ENCODE measurements at places on chromosomes 16 and 17. TPM values are rescaled to one million over a fixed set of nuclear protein-coding genes. Genes with fewer than 3 reads are reported as not detected.

GRCh38 chr17:79948945-79949655, 86.6 kb downstream of the TBC1D16 start:
- peaks cover 46% of the 10 kb centered on the region for H3K36me3 ChIP-seq
- H3K4me3 ChIP-seq: no peak overlapping the region
- no peaks in the 10 kb centered on the region for H3K27me3 ChIP-seq
- H3K4me1 ChIP-seq: peaks cover 19% of the 10 kb centered on the region
- peak; percentile 51 for DNase-seq
- no peak overlapping the region for H3K27ac ChIP-seq

The ARL17B gene
- total RNA-seq: 9.0 TPM

The CRHR1 gene
- total RNA-seq: 0.76 TPM

DNA sequence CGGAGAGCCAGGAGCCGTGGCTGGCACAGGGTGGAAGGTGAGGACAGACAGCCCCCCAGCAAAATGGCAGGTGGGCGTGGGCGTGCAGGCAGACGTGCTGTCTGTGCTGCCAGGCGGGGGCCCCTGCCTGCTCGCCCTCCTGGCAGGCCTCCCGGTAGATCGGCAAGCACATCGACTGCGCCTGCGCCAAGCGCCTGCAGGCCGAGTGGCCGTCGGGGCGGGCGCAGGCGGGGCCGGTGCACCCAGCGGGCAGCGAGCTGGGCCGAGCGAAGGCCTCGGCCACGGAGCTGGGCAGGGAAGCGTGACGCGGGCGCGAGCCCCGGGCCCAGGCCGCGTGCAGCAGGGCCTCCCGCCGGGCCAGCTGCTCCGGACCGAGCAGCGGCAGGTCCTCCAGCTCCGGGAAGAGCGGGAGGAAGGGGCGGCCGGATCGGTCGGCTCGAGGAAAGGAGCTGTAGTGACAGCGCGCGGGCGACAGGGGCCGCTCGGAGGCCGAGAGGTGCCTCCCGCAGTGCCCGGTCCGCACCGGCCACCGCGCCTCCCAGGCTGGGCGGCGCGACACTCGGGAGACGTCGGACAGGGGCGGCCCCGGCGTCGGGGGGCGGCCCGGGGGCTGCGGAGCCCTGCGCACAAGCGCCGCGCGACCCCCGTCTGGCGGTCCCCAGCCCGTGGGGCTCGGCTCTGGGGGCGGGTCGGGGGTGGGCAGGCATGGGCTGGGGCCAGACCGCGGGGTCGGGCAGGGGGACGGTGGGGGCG, 16.9 kb downstream of the GRIN2C start:
- DNase-seq: no peak
- H3K27me3 ChIP-seq: peaks cover 5% of the 10 kb centered on the region
- H3K36me3 ChIP-seq: no peaks in the 10 kb centered on the region
- H3K4me3 ChIP-seq: peak overlapping the region; percentile 45
- H3K27ac ChIP-seq: no peak overlapping the region
- peaks cover 37% of the 10 kb centered on the region for H3K4me1 ChIP-seq

- no peaks in the 10 kb centered on the region for H3K27me3 ChIP-seq
- H3K27ac ChIP-seq: peak overlapping the region; percentile 34
- no peak for DNase-seq
- peak overlapping the region; percentile 70 for H3K4me3 ChIP-seq
- H3K4me1 ChIP-seq: peaks cover 24% of the 10 kb centered on the region
Observed at GRCh38 chr17:28317966-28318758, 838 bp upstream of the TMEM97 start.

- H3K27me3 ChIP-seq: no peaks in the 10 kb centered on the region
- DNase-seq: no peak
- no peak overlapping the region for H3K27ac ChIP-seq
- H3K4me3 ChIP-seq: no peak overlapping the region
Observed at GRCh38 chr17:68221786-68222185, 26.1 kb upstream of the AMZ2 start.

DNA sequence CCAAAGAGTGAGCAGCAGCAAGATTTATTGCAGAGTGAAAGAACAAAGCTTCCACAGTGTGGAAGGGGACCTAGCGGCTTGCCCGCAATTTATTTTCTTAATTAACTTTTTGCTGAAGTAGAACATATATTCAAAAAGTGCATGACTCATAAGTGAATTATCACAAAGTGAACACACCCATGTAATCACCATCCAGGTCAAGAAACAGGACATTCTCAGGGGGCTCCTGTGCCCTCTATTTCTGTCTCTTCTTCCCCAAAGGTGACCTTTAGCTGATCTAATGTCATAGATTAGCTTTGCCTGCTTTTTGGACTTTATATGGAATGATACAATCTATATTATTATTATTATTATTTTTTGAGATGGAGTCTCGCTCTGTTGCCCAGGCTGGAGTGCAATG, 19.9 kb downstream of the ERAL1 start:
- DNase-seq: no peak
- no peaks in the 10 kb centered on the region for H3K4me1 ChIP-seq
- no peak overlapping the region for H3K27ac ChIP-seq
- H3K27me3 ChIP-seq: no peaks in the 10 kb centered on the region

DNA sequence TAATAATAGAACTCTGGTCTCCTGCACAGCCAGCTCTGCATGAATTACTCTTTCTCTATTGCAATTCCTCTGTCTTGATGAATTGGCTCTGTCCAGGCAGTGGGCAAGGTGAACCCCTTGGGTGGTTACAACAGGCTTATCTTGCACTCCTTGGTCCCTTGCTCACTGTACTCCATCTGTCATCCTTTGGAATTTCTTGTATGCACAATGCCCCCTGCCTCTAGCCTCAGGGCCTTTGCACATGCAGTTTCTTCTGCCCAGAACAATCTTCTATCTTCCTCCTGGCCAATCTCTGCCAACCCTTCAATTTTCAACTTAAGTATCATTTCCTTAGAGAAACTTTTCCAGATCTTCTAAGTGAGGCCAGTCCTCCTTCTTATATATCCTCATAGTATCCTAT, 114.7 kb upstream of the NLRP1 start:
- H3K27ac ChIP-seq: no peak overlapping the region
- no peak overlapping the region for H3K4me3 ChIP-seq
- no peaks in the 10 kb centered on the region for H3K36me3 ChIP-seq
- no peaks in the 10 kb centered on the region for H3K4me1 ChIP-seq

The HOXB3 gene
- 3.9 TPM for total RNA-seq

The IGSF6 gene
- total RNA-seq: 4.3 TPM

- no peaks in the 10 kb centered on the region for H3K27me3 ChIP-seq
- no peaks in the 10 kb centered on the region for H3K36me3 ChIP-seq
- no peak overlapping the region for H3K27ac ChIP-seq
- H3K4me1 ChIP-seq: no peaks in the 10 kb centered on the region
- no peak for DNase-seq
Observed at GRCh38 chr17:61306003-61306402, 93.6 kb upstream of the TBX2 start.

GRCh38 chr17:68019336-68019674, 16.2 kb upstream of the KPNA2 start:
- DNase-seq: no peak
- H3K27me3 ChIP-seq: no peaks in the 10 kb centered on the region
- H3K36me3 ChIP-seq: no peaks in the 10 kb centered on the region
- H3K27ac ChIP-seq: no peak overlapping the region
- H3K4me3 ChIP-seq: peak overlapping the region; percentile 74
- peaks cover 8% of the 10 kb centered on the region for H3K4me1 ChIP-seq

The KRT9 gene
- 0.83 TPM for total RNA-seq

The KPNB1 gene
- 152 TPM for total RNA-seq

The CHP2 gene
- 60.3 TPM for total RNA-seq

The JPT1 gene
- 54.6 TPM for total RNA-seq
